Stimulated activated CD8-positive, alpha-beta memory T cell treated with anti-CD3 and anti-CD28 coated beads, Interleukin-12 subunit alpha, Interleukin-12 subunit beta, amount 100 ng/mL, for 4 hours (primary cell): ENCODE measurements at places on chromosomes 16 and 17.

DNA sequence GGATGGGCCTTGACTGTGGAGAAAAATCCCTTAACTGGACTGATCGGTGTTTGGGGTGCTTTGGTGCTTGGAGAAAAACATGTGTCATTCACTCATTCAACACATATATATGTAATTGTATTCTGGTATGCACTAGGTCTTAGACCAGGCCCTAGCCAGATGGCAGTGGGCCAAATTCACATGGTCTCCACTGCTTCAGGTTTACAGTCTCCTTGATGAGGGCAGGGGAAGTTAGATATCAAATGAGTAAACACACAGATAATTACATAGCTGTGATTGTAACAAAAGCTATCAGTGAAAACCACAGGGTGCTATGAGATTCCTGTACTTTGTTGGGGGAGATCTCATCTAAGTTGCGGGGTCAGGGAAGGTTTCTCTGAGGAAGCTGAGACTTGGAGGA is 78.8 kb downstream of the WWP2 start:
- no peak for DNase-seq

GRCh38 chr16:87809150-87809902 is 43.5 kb upstream of the KLHDC4 start:
- no peak for DNase-seq

- no peak for DNase-seq
Observed at GRCh38 chr17:58338841-58339754, 10.5 kb upstream of the TSPOAP1 start.

DNA sequence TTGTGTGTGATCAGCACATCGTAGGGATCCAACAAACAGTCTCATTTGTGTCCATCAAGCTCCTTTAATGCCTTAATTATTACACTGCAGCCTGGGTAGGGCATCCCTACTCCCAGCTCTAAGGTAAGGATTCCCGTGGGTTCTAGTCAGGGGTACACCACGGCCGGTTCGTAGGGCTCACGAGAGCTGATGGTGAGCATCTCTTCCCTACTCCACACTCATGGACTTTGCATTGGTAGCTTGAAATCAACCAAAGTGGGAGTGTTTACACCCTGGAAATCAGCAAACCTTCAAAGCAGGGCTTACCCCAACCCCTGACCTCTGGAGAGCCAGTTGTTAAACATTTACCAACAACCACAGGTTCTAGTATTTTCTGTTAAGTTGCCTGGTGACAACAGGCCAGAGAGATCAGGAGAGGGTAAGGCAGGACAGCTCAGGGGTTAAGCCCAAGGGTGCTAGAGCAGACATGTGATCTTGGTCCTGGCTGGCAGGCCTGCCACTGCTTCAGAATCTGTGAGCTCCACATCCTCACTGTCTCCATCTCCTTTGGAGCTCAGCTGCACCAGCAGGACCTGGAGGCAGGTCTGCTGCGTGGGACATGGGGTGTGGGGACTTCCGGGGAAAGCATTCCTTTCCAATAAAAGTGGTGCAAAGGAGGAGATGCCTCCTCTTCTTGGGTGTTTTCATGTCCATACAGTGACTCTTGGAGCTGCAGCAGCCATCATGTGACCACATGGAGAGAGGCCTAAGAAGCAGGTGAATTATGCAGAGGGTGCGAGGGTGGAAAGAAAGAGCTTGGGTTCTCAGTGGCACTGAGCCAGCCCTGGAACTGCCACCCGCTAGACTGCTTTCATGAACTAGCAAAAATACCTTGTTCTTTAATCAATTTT is 36.1 kb upstream of the ZCCHC14 start:
- no peak for DNase-seq

GRCh38 chr17:35486920-35487732 is 38.6 kb upstream of the SLFN13 start:
- DNase-seq = peak; percentile 70

DNA sequence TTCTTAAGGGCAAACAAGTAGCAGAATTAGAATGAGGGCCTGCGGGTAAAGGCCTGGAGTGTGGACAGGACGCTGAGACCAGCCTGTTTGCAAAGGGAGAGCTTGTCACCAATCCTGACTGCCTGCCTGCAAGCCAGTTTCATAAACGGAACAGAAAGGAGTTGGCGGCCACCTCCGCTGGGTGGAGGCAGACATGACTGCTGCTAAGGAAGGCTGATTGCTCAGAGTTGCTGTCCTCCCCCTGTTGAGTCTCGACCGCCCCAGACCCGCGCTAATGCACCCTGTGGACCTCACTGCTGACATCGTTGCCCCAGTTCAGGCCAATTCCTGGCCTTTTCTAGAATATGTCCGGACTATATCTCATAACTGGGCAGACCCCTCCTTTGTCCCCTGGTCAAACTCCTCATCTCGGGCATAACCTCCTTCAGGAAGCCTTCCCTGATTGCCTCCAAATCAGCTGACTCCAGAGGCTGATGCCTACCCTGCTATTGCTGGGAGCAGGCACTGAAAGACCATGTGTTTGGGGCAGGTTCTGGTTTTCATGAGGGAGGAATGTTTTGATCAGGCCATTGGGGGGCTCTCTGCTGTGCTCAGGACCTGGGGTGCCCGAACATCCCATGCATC is 153.0 kb upstream of the CIBAR2 start:
- no peak for DNase-seq

DNA sequence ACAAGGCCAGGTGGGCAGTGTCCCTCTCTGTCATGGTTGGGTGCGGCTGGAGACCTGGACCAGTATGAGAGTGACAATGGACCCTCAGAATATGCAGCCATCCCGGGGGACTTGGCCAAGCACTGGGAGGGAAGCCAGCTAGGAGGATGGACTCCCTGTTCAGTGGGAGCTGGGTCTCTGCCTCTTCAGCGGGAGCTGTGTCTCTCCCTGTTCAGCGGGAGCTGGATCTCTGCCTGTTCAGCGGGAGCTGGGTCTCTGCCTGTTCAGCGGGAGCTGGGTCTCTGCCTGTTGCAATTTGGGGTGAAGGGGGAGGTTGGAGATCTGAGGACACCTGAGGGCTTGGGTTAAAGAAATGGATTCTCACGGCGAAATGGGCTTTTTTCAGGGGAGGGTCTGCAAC is 3.8 kb upstream of the PRSS33 start:
- DNase-seq = no peak

- no peak for DNase-seq
Observed at GRCh38 chr17:79557276-79558090, 53.4 kb downstream of the RBFOX3 start.

DNA sequence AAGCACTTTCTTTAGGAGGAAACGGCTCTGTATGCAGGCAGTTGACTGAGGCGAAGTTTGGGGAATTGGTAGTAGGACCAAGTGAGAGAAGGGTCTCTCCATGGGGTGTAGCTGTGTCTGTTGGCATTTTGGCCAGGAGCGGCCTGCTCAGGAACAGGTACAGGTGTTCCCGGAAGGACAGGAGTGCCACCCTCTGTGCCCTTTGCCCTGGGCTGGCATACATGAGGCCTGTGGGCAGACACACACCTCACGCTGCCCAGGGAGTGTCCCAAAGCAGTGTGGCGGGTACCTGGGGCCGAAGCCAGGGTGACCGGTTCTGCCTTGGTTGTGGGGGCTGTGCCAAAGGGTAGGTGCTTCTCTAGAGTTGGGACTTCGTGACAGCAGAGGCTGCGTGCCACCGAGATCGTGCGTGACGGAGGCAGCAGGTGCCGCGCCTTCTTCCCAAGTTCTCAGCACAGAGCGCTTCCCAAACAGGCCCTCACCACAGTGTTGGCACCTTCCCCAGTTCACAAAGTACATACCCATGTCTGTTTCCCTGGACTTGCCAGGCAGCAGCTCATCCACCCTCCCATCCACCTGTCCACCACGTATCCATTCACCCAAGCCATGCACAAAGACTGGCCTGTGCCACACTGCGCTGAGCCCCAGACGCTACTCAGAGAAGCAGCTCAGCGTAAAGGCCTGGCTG is 19.9 kb upstream of the TCF25 start:
- DNase-seq = no peak

DNA sequence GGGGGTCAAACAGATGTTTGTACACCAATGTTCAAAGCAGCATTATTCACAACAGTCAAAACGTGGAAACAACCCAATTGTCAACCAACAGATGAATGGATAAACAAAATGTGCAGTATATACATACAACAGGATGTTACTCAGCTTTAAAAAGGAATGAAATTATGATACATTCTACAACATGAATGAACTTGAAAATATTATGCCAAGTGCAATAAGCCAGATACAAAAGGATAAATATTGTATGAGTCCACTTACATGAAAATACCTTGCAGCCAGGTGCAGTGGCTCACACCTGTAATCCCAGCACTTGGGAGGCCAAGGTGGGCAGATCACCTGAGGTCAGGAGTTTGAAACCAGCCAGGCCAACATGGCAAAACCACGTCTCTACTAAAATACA is 39.9 kb downstream of the UBE2G1 start:
- no peak for DNase-seq

- no peak for DNase-seq
Observed at GRCh38 chr16:28182801-28183200, 29.0 kb downstream of the XPO6 start.

- DNase-seq = peak; percentile 47
Observed at GRCh38 chr17:50051082-50051576, 4.8 kb upstream of the ITGA3 start.

DNA sequence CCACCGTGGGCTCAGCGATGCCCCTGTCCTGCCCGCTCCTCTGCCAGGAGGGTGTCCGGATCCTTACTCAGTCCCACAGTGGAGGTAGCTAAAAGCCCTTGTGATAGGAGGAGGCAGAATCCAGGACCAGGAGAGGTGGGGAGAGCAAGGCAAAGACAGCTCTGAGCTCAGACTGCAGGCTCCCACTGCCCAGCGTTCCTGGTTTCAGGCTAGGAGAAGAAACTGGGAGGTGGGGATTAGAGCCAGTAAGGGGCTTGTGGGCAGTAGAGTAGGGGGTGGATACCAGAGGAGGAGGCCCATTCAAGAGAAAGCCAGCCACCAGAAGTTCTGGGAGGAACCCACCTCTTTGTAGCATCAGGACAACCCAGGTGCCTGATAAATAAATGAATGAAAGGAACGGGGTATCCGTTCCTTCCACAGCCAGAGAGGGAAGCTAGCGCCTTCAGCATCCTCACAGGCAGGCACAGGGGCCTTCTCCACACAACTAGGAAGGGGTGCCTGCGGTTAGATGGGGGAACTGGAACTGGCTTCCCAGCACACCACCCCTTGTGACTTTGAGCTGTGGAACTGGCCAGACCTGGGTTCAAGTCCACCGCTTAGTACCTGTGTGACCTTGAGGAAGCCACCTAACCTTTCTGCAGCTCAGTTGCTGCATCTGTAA is 2.3 kb downstream of the IL21R start:
- DNase-seq = no peak

DNA sequence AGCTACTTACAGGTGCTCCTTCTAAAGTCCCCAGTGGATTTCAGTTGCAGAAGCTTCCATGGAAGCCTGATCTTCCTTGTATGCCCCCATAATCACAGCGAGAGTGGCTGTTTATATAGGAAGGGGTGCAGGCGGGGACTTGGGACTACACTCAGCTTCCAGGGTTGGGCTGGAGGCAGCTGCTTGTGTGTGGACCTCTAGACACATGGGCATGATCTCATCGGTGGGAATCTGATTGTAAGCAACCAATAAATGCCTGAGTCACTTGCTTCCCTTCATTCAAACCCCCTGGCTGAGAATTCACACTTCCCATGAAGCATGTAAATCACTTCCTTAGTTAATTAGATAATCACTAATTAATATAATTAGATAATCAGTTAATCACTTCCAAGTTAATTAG is 1.0 kb upstream of the KRT20 start:
- no peak for DNase-seq

DNA sequence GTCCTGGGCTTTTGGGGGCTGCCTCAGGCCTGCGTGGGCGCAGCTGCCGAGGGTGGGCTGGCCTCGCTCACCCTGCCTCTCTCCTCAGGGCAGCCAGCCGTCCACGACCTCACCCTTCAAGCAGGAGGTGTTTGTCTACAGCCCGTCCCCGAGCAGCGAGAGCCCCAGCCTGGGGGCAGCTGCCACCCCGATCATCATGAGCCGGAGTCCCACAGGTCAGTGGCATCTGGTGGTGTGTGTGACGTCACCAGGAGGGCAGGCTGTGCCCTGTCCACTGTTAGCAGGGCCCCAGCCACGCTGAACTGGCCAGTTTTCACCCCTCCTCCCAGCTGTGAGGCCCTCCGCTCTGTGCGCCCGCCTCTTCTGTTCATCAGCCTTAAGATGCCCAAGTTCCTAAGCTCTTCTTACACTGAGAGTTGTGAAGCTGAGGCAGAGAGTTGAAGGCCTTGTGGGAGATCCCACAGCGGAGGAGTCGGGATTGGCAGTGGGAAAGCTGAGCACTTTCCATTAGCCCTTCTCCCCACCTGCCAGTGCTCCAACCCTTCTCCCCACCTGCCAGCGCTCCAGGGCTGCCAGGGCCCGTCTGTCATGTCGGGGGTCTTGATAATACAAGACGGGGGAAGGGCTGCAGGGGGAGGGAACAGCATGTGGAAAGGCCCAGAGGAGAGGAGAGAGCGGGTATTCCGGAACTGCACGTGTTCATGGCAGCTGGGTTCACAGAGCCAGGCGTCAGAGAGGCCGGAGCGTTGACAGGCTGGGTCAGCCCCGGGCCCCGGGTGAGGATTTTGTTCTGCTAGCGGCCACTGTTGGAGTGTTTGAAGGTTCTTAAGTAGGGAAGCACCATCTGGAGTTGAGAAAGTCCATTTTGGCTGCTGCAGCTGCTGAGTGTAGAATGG is 36.3 kb downstream of the OR1D5 start:
- no peak for DNase-seq

DNA sequence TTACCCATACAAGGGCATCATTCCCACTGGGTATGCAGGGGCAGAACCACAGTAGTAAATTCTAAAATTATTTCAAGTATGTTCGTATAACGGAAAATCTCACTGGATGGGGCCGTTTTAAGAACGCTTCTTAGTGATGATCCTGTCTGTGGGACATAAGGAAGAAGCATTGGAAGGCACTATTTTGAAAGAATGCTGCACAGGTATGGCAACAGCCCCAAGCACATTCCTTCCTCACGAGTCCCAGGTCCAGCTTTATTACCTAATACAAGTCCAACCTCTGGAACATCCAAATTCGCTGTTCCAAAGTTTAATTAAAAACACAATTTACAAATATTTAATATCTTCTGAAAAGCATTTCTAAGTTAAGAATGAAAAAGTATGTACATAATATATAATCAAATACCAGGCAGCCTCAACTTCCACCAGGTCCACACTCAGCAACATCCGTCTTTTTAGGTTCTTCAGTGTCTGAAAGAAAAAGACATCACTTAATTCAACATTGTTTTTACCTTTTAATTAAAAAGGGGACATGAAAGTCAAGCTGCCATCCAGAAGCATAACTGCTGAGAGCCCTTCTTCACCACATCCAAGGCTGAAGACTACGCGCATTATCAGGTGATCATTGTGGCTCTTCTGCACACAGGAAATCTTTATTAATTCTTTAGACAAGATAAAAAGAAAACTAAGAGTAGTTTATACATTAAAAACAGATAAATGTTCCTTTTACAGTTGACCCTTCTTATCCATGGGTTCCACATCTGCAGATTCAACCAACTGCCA is 49.8 kb downstream of the BRD7 start:
- DNase-seq = no peak

DNA sequence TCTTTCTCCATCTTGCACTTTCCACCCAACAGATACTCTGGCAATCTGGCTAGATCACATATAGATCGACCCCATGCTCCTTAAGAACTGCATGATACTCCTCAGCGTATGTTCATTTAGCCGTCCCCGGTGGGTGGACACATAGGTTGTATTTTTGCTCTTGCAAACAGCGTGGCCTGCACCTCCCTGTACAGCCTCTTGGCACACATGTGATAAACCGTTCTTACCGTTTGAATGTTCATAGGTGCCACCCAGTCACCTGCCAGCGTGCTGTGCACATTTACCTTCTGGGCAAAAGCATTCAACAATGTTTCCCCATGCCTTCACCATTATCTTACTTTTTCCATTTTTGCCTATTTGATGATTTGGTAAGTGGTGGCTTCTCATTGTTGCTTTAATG is 6.2 kb downstream of the TNP2 start:
- no peak for DNase-seq
